NCI-H1930 (cell line): ENCODE measurements at places on chromosomes 1 and 21.

DNA sequence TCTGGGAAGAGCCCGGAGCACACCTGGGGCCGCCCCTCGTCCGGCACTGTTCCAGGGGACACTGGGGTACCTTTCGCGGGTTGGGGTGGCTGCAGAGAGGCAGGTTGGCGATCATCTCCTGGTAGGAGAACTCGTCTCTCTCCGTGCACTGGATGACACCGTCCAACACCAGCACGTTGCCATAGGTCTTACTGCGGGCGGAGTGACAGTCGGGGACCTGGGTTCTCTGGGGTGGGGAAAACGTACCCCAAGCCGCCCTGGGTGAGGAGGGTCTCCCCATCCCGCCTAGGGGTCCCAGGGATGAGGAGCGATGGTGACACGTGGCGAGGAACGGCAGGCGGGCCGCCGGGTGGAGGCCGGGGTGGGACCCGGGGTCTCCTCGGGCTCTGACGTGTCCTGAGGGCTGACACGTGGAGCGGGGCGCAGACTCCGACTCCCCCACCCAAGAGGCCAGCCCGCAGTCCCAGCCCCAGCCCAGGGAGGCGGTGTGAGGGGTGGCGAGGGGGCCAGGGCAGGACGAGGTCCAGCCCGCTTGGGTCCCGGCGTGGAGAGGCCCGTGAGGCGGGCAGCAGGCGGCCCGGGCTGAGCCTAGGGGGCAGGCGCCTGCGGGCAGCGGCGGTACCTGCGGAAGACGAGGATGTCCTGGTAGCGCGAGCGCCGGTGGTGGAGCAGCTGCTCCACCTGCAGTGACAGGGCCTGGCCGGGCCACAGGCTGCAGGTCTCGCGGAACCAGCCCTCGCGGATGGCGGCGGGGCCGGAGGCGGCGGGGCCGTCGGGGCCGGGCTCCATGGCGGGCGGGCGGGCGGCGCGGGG is 457 bp downstream of the SRM start:
- DNase-seq, result no peak

GRCh38 chr1:178477841-178478240 is 18.9 kb downstream of the CLEC20A start:
- DNase-seq, result no peak

DNA sequence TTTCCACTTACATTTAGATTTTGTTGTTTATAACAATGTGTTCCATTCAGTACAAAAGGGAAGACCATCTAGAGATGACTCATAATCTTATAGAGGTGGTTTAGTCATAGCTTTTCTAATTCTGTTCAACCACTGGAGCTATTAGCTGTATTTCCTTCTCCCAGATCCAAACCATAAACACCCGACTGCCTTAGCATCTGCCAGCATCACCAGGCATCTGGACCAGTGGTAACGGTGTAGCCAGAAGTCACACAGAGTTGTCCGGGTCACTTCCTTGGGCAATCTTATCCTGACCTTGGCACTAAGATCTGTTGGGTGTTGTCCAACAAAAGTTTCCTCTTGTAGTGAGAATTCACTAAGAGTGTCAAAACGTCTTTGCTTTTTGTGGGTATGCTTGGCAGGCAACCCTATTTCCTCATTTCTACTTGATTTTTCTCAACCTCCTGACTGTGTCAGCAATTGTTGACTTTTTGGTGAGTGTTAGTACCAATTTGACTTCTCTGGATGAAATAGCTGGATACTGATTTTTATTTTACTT is 372.1 kb upstream of the B3GALT2 start:
- no peak for DNase-seq

DNA sequence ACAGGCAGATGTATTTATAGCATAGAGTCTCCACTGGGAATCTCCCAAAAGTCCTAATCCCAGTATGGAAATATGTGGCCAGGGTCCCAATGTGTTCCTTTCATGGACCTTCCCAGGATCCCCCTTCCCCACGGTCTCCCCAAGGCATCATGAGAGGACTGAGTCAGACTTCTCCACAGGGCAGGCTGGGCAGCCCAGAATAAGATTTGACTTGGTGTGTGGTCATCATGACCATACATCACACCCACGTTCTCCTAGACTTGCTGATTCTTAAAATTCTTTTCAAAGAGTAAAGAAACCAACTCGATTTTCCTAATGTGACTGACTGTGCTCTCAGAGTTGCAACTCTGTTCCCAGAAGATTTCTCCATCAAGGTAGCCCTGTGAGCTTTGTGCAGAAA is 93.9 kb upstream of the CD34 start:
- DNase-seq, result no peak

DNA sequence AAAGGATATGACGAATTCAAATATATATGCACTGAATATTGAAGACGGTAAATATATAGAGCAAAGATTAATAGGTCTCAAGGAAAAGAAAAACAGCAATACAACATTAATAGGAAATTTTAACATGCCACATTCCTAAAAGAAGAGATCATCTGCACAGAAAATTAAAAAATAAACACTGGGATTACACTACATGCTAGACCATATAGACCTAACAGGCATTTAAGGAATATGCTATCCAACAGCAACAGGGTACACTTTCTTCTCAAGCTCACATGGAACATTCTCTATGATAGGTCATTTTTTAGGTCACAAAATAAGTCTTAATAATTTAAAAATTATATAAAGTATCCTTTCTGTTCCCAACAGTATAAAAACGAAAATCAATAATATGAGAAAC is 1038.3 kb downstream of the KCNT2 start:
- no peak for DNase-seq

GRCh38 chr1:31215065-31215570 is 24.6 kb downstream of the NKAIN1 start:
- no peak for DNase-seq

- DNase-seq, result no peak
Observed at GRCh38 chr1:225899044-225899925, 10.3 kb upstream of the LEFTY1 start.

DNA sequence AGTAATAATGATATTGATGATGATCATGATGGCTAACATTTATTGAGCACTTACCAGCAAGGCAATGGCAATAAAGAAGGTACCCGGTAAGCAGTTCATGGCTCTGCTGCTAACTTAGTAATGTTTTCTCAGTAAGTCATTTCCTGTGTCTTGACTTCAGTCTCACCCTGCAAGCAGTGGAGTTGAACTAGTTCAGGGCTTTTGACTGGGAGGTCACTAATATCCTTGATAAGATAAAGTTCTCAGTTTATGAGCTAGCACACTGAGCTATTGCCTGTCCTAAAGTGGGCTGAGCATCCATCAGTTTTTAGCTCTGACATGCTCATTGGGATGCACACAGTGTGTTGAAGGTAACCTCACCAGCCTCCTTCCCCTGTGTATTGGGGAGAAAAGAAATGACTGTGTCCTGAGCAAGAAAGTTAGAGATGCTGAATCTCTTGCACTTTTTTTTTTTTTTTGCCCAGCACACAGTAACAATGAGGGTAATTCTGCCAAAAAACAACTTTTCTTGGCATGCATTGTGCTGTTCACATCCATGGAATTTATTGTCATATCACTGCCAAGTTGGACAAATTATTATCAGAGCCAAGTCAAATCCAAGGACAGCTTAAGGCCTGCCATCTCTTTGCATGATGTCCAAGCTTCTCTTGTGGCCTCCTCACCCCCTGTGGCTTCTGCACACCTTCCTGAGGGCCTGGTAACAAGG is 55.5 kb upstream of the GADD45A start:
- no peak for DNase-seq

DNA sequence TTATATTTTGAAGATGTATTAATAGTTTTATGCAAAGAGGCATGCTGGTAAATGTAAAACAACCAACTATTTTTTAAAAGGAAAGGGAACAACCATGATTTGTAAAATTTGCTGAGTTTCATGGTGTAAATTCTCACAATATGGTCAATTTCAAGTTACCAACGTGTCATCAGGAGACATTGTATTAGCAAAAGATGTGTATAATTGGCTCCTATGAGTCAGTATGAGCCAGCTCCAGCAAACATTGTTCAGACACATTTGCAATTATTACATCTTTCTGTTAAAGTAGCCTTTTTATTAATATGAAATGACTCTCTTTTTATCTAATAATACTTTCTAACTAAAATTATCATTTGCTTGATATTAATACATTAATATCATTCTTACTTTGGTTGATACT is 15.3 kb downstream of the CFH start:
- no peak for DNase-seq
